ENCODE measurements at places on chromosomes 13 and 19.
A peak's percentile ranks its signal among the peaks of the same experiment; 100 is the strongest.

DNA sequence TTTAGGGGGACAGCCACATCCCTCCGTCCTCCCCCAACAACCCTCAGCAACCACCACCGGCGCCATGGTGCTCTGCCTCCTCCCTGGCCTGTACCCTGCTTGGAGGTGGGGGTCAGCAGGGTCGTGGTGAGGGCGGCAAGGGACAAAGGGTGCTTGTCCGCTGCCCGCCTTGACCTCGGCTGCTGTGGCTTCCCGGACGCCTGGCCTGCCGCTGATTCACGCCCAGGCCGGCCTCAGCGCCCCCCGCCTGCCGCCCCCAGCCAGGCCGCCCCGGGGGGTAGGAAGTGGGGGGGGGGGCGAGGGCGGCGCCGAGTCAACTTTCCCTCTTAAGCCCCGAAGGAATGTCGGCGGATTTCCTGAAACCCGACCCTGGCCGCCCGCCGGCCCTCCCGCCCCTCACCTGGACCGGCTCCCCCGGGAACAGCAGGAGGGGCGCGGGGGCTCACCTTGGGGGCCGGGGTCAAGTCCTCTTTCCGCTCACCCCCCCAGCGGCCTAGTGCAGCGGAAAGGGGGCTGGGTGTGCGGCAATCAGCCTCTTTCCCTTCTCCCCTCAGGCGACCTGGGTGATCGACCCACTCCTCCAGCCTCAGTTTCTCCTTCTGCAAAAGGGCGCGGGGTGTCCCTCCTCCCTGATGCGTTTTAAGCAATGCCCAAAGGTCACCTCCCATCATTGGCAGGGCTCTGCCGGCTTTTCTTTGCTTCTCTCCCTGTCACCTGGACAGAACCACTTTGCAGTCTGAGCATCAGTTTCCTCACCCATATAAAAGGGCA, 1.9 kb upstream of the TMEM59L start:
- no peak for DNase-seq

GRCh38 chr13:44668688-44669087, 92.6 kb upstream of the TSC22D1 start:
- DNase-seq: no peak

DNA sequence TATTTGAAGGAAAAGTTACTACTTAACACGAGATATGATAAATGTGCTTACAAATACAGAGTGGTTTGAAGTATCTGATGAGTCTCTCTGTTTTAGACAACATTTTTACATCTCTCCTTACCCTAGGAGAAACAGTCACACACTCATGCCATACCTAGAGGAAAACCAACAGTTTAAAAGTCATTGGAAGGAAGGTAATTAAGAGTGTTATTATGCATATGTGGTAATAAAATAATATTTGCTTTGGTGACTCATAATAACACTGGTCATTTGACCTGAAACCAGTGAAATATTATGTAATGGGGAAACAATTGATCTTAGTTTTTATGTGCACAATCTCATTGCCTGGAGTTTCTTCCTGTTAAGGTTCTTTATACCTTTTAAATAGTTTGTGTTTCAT, 136.9 kb upstream of the SOX21 start:
- DNase-seq: no peak

GRCh38 chr19:12092065-12092867, 27.7 kb downstream of the ZNF844 start:
- DNase-seq: peak; percentile 67

DNA sequence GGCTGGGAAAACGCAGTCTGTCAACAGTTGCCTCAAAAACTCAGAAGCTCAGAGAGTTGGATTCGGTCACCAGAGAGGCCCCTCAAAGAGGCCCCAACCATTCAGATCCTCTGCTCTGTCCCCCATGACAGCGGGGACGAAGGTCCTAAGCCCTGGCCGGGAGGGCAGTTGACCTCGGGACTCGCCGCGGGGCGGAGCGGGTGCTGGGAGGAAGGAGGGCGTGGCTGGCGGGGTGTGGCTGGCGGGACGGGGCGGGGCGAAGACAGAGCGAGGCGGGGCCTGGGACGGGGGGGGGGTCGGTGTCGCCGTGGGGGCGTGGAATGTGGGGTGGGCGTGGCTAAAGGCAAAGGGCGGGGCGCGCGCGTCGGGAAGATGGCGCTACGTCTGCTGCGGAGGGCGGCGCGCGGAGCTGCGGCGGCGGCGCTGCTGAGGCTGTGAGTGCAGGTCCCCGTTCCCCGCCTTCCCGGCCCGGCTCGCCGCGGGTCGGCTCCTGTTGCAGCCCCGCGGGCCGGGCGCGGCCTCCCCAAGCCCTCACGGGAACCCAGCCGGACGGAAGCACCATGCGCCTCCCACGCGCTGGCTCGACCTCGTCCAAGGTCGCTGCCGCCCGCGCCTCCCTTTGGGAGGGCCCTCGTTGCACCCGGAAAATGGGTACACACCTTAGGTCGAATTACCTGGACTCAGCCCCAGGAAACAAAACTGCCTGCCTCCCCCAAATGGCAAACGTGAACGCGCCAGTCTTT, 105.2 kb downstream of the TM9SF2 start:
- peak; percentile 87 for DNase-seq

- no peak for DNase-seq
These were observed 161.8 kb downstream of the FOXO1 start for GRCh38 chr13:40504641-40505040.

DNA sequence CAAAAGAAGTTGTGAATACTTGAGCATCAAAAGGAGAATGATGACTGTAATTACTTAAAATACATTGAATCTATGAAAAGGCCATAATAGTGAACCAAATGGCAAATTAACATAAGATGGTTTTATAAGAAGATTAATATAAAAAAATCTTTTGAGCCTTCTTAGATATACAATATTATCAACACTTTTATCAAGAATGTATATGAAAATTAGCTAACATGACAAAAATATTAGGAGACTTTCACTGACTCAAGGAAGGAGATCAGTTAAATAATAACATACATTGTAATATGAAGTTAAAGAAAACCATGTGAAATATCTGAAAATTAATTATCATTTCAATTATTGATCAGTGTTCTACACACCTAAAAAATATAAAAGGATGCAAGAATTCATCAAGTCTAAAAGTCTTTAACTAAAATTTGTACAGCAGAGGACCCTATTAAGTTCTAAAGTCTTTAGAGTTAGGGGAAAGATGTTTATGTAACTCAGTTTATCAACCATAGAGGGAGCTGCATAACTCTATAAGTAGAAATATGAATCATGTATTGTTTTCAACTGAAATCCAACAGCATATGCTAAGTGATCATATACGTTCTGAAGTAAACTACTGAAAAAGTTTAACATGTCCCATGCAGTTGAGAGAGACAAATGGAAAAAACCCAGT, 756.1 kb upstream of the MIR17HG start:
- DNase-seq: no peak

GRCh38 chr13:47472516-47472915, 528.6 kb downstream of the SUCLA2 start:
- DNase-seq: no peak

GRCh38 chr19:38362076-38362945, 12.1 kb upstream of the PSMD8 start:
- peak; percentile 68 for DNase-seq

DNA sequence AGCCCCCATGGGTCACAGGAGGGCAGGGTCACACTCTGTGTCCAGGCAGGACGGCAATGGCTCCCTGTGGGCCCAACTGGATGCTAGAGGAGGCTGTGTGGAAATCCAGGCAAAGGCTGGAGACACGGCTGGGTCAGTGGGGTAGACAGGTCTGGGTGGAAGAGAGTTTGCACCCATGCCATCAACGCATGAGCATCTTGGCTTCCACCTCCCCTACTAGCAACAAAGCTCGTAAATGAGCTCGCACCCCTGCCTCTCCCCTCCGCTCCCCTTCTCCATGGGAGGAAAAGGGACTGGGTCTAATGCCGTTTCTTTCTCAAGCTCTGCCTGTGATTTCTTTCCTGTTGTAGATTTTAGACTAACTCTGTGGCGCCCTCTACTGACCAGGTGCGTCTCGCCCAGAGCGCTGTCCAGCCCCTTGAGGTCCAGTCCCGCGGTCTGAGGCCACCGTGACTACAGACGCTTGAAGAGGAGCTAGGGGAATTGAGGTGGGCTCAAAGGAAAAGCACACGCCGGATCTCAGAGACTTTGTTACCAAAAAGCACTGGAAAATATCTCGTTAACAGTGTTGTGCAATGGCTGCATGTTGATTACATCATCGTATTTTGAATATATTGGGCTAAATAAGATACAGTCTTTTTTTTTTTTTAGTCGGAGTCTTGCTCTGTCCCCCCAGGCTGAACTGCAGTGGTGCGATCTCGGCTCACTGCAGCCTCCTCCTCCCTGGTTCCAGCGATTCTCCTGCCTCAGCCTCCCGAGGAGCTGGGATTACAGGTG, 50.7 kb upstream of the USP29 start:
- no peak for DNase-seq

GRCh38 chr13:26186995-26187394, 35.1 kb downstream of the RNF6 start:
- DNase-seq: peak; percentile 13

DNA sequence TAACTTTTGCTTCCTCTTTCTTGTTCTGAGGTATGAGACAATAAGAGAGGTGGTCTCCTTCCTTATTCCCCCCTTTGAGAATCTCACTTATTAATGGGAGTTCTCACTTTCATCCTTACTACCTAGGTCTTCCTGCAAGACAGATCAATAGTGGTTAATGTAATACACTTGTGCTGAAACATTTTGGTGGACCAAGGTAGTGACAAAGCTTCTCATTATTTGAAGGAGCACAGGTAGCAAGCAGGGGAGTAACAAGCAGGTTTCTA, 17.9 kb downstream of the ZNF700 start:
- no peak for DNase-seq

DNA sequence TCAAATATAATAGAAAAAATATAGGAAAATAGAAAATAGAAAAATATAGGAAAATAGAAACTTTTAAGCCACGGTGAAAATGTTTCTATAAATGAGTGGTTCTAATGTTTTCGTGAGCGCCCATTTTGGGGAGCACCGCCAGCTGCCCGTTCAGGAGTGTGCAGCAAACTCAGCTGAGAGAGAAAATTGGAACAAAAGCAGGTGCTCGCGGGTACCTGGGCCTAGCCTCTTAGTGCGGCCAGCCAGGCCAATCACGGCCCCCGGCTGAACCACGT, 204 bp upstream of the PDX1 start:
- DNase-seq: no peak

DNA sequence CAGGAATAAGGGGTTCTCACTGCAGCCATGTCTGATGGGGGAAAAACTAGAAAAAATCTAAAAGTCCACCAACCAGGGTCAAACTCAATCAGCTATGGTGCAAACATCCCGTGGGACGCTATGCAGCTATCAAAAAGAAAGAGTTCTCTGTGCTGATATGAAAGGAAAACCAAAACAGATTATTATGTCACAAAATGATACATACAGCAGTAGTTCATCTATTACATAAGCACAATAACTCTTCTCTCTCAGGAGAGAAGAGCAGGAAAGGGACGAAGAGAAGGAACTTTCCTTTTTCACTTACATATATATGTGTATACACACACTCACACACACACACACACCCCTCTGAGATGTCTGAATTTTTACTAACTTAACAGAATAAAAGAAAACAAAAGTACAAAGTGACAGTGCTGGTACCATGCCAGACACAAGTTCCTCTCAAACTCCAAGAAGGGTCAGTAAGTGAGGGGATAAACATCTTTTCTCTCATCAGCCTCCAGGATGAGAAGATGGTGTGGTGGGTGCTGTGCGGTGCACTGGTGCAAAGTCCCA, 2.9 kb upstream of the FKRP start:
- no peak for DNase-seq

DNA sequence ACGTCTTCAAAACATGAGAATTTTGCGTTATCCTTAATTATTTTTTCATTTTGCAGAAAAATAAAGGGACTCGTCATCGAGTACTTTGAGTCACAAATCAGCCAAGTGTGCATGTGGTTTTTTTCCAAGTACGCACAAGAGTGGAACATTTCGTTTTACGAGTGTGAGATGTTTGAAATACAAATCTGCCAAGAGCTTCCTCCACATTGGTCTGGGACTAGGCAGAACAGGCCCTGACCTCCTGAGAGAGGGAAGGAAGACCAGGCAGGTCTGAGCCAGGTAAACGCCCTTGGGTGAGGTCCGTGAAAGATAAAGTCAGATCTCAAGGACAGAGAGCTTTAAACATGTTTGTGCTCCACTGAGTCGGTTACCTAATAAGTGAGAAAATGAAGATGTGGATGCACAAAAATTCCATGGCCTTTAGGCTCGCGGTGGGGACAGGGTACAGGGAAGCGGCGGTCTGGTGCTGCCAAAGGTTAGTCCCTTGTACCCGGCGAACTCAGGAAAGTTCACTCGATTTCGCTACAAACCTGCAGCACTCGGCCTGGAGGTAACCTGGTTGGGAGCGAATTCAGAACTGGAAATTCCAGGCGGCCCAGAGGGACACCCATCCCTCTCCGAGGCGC, 473 bp upstream of the ITM2B start:
- DNase-seq: no peak

DNA sequence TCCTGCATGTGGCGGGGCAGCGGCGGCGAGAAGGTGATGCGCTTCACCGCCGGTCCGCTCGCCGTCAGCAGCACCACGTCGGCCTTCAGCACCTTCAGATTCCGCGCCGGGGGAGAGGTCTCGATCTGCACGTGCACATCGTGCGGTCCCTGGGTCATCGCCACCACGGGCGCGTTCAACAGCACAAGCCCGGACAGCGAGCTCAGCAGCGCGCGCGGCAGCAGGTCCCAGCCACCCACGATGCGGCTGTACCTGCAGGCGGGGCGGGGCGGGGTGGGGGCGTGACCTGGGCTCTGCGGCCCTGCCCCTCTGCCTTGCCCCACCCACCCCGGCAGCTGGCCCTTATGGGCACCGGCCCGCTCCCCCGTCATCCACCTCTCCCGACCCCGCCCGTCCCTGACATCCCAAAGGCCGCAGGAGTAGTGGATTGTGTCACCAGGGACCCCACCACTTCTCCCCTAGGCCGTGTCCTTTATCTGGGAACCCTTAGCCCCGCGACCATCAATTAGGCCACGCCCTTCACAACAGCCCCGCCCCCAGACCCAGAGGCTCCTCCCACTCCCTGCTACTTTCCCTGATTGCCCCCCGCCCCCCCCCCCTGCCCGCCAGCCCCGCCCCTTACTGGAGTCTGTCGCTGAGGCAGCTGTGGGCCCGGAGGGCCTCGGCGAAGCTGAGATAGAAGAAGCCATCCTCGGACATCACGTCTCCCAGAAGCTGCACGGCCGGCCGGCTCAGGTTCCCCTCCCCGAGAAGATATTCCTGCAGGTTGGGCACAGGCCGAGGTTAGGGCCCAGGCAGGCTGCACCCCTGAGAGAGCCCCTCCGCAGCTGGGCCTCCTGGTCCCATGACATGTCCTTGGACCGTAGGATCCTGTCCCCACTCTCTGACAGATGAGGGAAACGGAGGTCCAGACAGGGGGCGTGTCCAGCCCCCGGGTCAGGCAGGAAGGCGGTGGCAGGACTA, 6.1 kb downstream of the IL4I1 start:
- peak; percentile 70 for DNase-seq

GRCh38 chr19:11175920-11176319, 20.3 kb upstream of the SPC24 start:
- DNase-seq: no peak

- DNase-seq: no peak
These were observed 1.0 kb downstream of the FNDC3A start for GRCh38 chr13:48976576-48977285.

DNA sequence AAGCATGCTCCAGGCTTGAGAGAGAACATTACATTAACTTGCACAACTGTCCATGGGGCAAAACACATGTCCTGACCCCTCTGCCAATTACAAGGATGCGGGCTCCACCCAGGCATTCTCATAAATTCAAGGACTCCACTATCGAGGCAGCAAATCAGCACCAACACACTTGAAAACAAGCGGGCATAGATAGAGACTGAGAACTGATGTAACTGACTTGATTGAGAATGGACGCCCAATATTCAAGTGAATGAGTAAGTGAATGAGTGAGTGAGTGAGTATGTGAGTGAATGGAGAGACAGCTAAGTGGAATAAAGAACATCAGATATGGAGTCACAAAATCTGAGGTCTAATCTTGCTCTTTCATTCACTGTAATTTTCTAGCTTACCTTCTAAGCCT, 75.0 kb upstream of the VSTM2B start:
- DNase-seq: no peak

All from activated naive CD4-positive, alpha-beta T cell treated with anti-CD3 and anti-CD28 coated beads, Interleukin-2, amount 50 U/mL, for 16 hours (primary cell).